ENCODE measurements at places on chromosomes 16 and 17. TPM values are rescaled to one million over a fixed set of nuclear protein-coding genes. Genes with fewer than 3 reads are reported as not detected.

Gene NHLRC4
- 0.25 TPM for total RNA-seq

Gene TERB1
- not detected for total RNA-seq

Gene WDR45B
- total RNA-seq, result 57.9 TPM

Gene NGFR
- total RNA-seq, result not detected

Gene MYL4
- total RNA-seq, result not detected

Gene KCNJ18
- not detected for total RNA-seq

Gene HCRT
- total RNA-seq, result not detected

Gene CTRB2
- total RNA-seq, result not detected
